ENCODE measurements at places on chromosomes 5 and 9. TPM values are rescaled to one million over a fixed set of nuclear protein-coding genes. Genes with fewer than 3 reads are reported as not detected.

GRCh38 chr5:5398071-5398470 lies 24.4 kb upstream of the ICE1 start:
- H3K27ac ChIP-seq: no peak overlapping the region
- no peaks in the 10 kb centered on the region for H3K36me3 ChIP-seq
- H3K4me1 ChIP-seq: no peaks in the 10 kb centered on the region
- no peak for DNase-seq
- H3K27me3 ChIP-seq: no peaks in the 10 kb centered on the region
- no peak overlapping the region for H3K4me3 ChIP-seq

GRCh38 chr9:96014078-96014477 lies 138.6 kb downstream of the ERCC6L2 start:
- no peaks in the 10 kb centered on the region for H3K27me3 ChIP-seq
- no peak for DNase-seq
- no peak overlapping the region for H3K4me3 ChIP-seq
- H3K4me1 ChIP-seq: no peaks in the 10 kb centered on the region

- DNase-seq: no peak
- no peaks in the 10 kb centered on the region for H3K36me3 ChIP-seq
- no peak overlapping the region for H3K27ac ChIP-seq
Measured at GRCh38 chr9:73202980-73203379, 51.3 kb downstream of the ANXA1 start.

Gene ZFP2
- 2.0 TPM for total RNA-seq

Gene ALG2
- 35.4 TPM for total RNA-seq
